Aorta (tissue), 5 donors: ENCODE measurements at places on chromosomes 4 and X. TPM values are rescaled to one million over a fixed set of nuclear protein-coding genes. Genes with fewer than 3 reads are reported as not detected.

- no peaks in the 10 kb centered on the region for H3K4me1 ChIP-seq
- no peak overlapping the region for H3K4me3 ChIP-seq
- no peak for DNase-seq
These were observed 108.8 kb upstream of the STIM2 start for GRCh38 chr4:26751838-26752237.

- no peaks in the 10 kb centered on the region for H3K36me3 ChIP-seq
- DNase-seq, result no peak
- no peak overlapping the region for H3K27ac ChIP-seq
- H3K4me3 ChIP-seq, result no peak overlapping the region
- H3K4me1 ChIP-seq, result no peaks in the 10 kb centered on the region
These were observed 2371.5 kb upstream of the TENM3 start for GRCh38 chr4:179871726-179872125.

DNA sequence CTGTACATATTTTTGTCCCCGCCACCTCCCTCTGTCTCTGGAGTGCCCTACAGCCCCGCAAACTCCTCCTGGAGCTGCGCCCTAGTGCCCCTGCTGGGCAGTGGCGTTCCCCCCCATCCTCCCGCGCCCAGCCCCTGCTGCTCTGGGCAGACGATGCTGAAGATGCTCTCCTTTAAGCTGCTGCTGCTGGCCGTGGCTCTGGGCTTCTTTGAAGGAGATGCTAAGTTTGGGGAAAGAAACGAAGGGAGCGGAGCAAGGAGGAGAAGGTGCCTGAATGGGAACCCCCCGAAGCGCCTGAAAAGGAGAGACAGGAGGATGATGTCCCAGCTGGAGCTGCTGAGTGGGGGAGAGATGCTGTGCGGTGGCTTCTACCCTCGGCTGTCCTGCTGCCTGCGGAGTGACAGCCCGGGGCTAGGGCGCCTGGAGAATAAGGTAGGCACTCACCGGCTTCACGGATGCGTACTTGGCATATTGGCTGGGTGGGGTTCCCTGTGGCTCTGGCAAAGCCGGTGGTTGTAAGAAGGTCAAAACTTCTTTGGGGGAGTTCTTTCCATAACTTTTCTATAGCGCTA lies 653 bp downstream of the HHIP start:
- H3K4me1 ChIP-seq, result no peaks in the 10 kb centered on the region
- no peaks in the 10 kb centered on the region for H3K27me3 ChIP-seq
- DNase-seq, result no peak
- no peak overlapping the region for H3K27ac ChIP-seq

DNA sequence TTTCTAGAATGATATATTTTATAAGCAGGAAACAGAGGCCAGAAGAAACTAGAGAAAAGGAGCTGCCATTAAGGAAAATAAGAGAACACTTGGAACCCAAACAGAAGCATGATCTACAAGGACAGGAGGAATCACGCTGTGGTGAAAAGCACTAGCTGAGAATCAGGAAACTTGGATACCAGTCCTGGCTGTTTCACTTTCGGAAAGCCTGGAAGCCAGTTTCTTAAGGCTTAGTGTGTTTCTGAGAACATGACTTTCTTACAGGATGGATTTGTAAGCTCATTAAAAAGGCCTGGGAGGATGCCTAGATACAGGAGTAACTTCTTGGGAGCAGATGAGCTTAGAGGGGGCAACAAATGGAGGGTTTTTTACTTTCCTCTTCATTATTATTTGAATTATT lies 36.9 kb downstream of the TLL1 start:
- no peak overlapping the region for H3K27ac ChIP-seq
- DNase-seq, result no peak
- no peaks in the 10 kb centered on the region for H3K4me1 ChIP-seq
- H3K36me3 ChIP-seq, result no peaks in the 10 kb centered on the region
- H3K27me3 ChIP-seq, result no peaks in the 10 kb centered on the region

GRCh38 chrX:34491126-34491525 lies 166.0 kb downstream of the TMEM47 start:
- no peak overlapping the region for H3K27ac ChIP-seq
- no peak overlapping the region for H3K4me3 ChIP-seq
- DNase-seq, result no peak
- H3K36me3 ChIP-seq, result no peaks in the 10 kb centered on the region

DNA sequence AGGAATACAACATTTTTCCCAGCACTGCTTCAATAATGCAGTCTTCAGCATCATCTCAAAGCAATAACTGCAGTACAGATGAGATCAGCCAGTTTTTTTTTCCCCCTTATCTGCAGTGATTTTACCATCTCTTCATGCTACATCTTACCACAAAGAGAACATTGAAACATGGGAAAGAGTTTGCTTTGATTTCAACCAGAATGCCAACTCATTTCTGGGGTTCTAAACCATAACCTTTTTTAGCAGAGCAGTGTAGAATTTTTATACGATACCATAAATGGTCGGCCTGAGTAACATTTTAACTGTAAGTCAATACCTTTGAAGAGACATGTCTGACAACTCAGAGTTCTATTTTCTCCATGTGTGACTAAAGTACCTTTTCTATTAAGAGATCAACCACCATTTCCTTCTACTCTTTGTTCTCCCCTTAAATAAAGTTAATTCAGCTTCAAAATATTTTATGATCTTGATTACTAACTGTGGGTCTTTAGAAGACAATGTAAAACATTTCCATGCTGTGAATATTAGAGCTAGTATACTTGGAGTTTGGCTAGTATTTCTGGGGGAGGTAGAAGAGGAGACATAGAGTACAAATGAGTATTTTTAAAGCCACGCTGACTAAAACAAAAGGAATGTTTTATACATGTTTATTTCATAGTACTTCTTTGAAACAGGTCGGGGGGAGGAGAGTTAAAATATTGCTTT lies 69.1 kb downstream of the TET2 start:
- H3K4me1 ChIP-seq, result no peaks in the 10 kb centered on the region
- H3K36me3 ChIP-seq, result no peaks in the 10 kb centered on the region
- H3K27ac ChIP-seq, result no peak overlapping the region
- no peaks in the 10 kb centered on the region for H3K27me3 ChIP-seq
- H3K4me3 ChIP-seq, result no peak overlapping the region

- H3K27me3 ChIP-seq, result no peaks in the 10 kb centered on the region
- H3K4me3 ChIP-seq, result no peak overlapping the region
- no peak overlapping the region for H3K27ac ChIP-seq
These were observed 44.0 kb upstream of the SCD5 start for GRCh38 chr4:82842593-82842992.

MGAT4D gene
- polyA plus RNA-seq, result not detected

HERC3 gene
- 9.0 TPM for polyA plus RNA-seq

RNF150 gene
- 2.0 TPM for polyA plus RNA-seq
